T-cell (primary cell): ENCODE measurements at places on chromosomes 6 and 20. TPM values are rescaled to one million over a fixed set of nuclear protein-coding genes. Genes with fewer than 3 reads are reported as not detected.

DNA sequence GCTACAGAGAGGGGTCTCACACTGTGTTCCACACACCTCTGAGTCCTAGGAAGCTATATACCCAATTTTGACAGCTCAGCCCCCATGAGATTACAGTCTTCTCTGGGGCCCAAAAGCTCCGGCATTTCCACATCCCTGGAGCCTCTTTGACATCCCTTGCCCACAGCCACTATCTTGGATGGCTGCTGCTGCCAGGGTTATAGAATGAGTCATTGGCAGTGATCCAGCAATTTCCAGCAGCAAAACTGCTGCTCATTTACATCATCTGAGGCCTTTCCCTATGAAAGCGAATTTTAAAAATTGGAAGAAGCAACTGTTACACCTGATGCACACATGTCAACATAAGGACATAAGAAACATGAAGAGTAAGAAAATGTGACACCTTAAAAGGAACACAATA, 590.7 kb downstream of the MEI4 start:
- no peak overlapping the region for H3K4me3 ChIP-seq
- no peaks in the 10 kb centered on the region for H3K27me3 ChIP-seq
- no peaks in the 10 kb centered on the region for H3K36me3 ChIP-seq

GRCh38 chr6:128806261-128806660, 76.7 kb upstream of the LAMA2 start:
- no peaks in the 10 kb centered on the region for H3K36me3 ChIP-seq
- no peak for DNase-seq
- H3K27me3 ChIP-seq, result no peaks in the 10 kb centered on the region
- H3K27ac ChIP-seq, result no peak overlapping the region
- H3K4me1 ChIP-seq, result no peaks in the 10 kb centered on the region

DNA sequence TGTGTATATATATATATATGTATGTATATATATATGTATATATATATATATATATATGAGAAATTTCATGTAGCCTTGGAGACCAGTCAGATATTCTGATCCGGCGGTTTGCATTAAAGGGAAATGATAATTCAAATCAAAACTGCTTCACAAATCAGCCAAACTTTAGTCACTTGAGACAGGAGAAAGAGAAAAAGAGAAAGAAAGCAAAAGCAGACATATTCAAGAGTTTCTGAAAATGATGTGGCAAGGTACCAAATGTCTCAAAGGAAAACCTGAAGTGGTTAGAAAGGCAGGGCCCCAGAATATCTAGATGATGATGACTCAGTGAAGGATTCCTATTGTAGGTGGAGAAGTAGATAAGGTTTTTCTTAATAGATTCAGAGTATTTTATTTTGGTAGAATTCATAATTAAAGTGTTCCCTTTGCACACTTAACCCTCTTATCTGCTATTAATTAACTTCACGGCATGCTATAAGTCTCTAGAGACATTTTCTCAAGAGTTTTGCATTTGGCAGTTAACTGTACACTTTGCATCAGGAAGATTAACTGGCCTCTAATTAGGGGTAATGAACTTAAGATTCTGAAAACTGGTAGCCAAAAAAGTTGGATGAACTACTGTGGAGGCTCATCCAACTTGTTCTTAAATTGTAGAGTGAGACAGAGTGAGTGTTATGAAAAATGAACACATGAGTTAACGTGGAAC, 50.1 kb upstream of the ASF1A start:
- no peak for DNase-seq
- H3K27ac ChIP-seq, result no peak overlapping the region
- H3K27me3 ChIP-seq, result no peaks in the 10 kb centered on the region

GRCh38 chr6:169023161-169023874, 230.3 kb downstream of the THBS2 start:
- DNase-seq, result no peak
- no peak overlapping the region for H3K4me3 ChIP-seq
- H3K27ac ChIP-seq, result no peak overlapping the region
- no peaks in the 10 kb centered on the region for H3K36me3 ChIP-seq

GRCh38 chr6:107801173-107801886, 22.8 kb downstream of the SCML4 start:
- DNase-seq, result no peak
- H3K4me1 ChIP-seq, result peaks cover 19% of the 10 kb centered on the region
- H3K27me3 ChIP-seq, result no peaks in the 10 kb centered on the region
- no peak overlapping the region for H3K4me3 ChIP-seq
- no peaks in the 10 kb centered on the region for H3K36me3 ChIP-seq
- H3K27ac ChIP-seq, result no peak overlapping the region

- H3K36me3 ChIP-seq, result no peaks in the 10 kb centered on the region
- H3K27me3 ChIP-seq, result no peaks in the 10 kb centered on the region
- H3K27ac ChIP-seq, result no peak overlapping the region
- DNase-seq, result no peak
- no peak overlapping the region for H3K4me3 ChIP-seq
Observed at GRCh38 chr6:85118652-85119235, 331.1 kb upstream of the NT5E start.

GRCh38 chr20:63574829-63575743, 1.0 kb upstream of the HELZ2 start:
- H3K27ac ChIP-seq, result no peak overlapping the region
- H3K36me3 ChIP-seq, result peaks cover 2% of the 10 kb centered on the region
- H3K27me3 ChIP-seq, result peaks cover 49% of the 10 kb centered on the region
- H3K4me3 ChIP-seq, result no peak overlapping the region
- no peak for DNase-seq
- peaks cover 36% of the 10 kb centered on the region for H3K4me1 ChIP-seq

GRCh38 chr6:168102315-168102985, 23.4 kb upstream of the FRMD1 start:
- H3K27me3 ChIP-seq, result peaks cover 45% of the 10 kb centered on the region
- no peak overlapping the region for H3K4me3 ChIP-seq
- H3K4me1 ChIP-seq, result no peaks in the 10 kb centered on the region
- H3K36me3 ChIP-seq, result no peaks in the 10 kb centered on the region
- no peak for DNase-seq

GRCh38 chr6:83962582-83962981, 71.0 kb upstream of the MRAP2 start:
- peaks cover 3% of the 10 kb centered on the region for H3K36me3 ChIP-seq
- no peaks in the 10 kb centered on the region for H3K4me1 ChIP-seq
- DNase-seq, result no peak
- no peaks in the 10 kb centered on the region for H3K27me3 ChIP-seq
- no peak overlapping the region for H3K4me3 ChIP-seq
- no peak overlapping the region for H3K27ac ChIP-seq

DNA sequence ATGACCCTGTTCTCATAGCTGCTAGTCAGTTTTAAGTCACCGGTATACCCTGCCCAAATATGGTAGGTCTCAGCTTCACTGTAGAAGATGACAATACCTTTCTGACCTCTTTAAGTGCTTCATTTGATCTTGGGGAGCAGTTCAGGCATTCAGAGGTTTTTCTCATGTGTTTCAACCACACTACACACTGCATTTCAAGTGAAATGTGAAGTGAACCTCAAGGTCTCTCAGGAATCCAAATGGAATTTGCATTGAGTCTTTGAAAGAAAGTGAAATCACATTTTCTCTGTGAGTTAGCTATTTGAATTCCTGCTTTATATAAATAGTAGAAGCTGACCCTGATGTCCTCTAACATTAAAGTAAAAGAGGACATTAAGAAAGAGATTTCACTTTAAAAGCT, 461.6 kb downstream of the ADGRB3 start:
- H3K4me1 ChIP-seq, result no peaks in the 10 kb centered on the region
- no peak overlapping the region for H3K27ac ChIP-seq
- DNase-seq, result no peak
- no peak overlapping the region for H3K4me3 ChIP-seq
- no peaks in the 10 kb centered on the region for H3K36me3 ChIP-seq

- no peak overlapping the region for H3K4me3 ChIP-seq
- no peaks in the 10 kb centered on the region for H3K27me3 ChIP-seq
- no peak overlapping the region for H3K27ac ChIP-seq
- no peak for DNase-seq
Observed at GRCh38 chr6:14693301-14694192, 552.3 kb upstream of the JARID2 start.

- no peak overlapping the region for H3K27ac ChIP-seq
- H3K36me3 ChIP-seq, result no peaks in the 10 kb centered on the region
- no peak overlapping the region for H3K4me3 ChIP-seq
- no peak for DNase-seq
Observed at GRCh38 chr6:11824986-11825385, 46.4 kb upstream of the ADTRP start.

DNA sequence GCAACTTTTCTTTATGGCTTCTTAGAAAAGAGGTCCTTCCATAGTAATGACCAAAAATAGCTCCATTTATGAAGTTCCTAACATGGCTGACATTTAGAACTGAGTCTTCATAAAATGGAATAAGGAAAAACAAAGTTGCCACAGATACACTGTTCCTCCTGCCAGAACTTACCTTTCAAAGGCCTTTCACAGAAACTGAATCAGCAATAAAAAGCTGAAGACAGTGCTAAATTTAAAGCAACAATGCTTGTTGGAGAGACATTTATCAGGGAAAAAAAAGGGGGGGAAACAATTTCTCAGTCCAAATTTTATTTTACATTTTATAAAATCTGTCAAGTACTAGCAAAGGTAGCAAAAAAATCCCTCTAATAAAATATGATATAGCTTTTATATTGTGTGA, 17.3 kb downstream of the DEK start:
- no peak overlapping the region for H3K4me3 ChIP-seq
- no peak overlapping the region for H3K27ac ChIP-seq
- H3K4me1 ChIP-seq, result peaks cover 5% of the 10 kb centered on the region
- H3K27me3 ChIP-seq, result no peaks in the 10 kb centered on the region
- peaks cover 25% of the 10 kb centered on the region for H3K36me3 ChIP-seq

GRCh38 chr6:155185544-155185943, 78.3 kb upstream of the CLDN20 start:
- H3K27ac ChIP-seq, result no peak overlapping the region
- H3K4me3 ChIP-seq, result no peak overlapping the region
- no peak for DNase-seq

- H3K4me3 ChIP-seq, result no peak overlapping the region
- peaks cover 92% of the 10 kb centered on the region for H3K4me1 ChIP-seq
- H3K27me3 ChIP-seq, result no peaks in the 10 kb centered on the region
- peaks cover 47% of the 10 kb centered on the region for H3K36me3 ChIP-seq
Observed at GRCh38 chr20:24953209-24953575, 4.1 kb downstream of the CST7 start.

DNA sequence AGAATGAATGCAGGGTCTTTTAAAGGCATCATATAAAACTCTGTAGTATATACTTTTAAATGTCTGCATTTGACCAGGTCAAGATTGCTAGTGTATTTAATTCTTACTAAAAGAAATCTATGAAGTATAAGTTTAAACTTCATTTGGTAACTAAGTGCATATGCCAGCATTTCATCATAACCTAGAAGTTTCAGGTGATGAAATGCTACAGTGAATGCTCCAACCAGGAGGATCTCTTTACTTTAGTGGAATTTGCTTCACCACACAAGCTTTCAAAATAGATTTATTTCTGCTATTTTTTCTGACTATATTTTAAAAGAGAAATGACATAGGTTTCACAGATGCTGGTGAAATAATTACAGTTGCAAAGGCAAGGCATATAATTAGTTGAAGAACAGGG, 141.9 kb downstream of the HIVEP2 start:
- H3K27ac ChIP-seq, result no peak overlapping the region
- no peak for DNase-seq

DNA sequence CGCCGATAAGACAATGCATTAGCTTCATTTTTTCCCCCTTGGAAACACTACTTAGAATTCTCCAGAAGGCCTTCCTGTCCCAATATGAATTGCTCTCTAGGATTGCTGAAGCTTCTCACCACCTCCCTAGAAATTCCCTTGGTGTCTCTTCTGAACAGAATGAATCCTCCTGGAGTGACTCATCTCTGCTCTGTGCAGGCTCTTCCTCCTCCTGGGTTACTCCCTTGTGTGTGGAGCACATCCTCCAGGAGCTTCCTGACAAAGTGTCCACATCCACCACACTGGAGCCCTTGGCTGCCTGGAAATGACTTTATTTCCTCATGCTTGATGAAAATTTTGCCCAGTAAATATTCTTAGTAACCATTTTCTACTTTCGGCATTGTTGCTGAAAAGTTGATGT, 54.4 kb downstream of the DTNBP1 start:
- H3K27ac ChIP-seq, result no peak overlapping the region
- H3K36me3 ChIP-seq, result peaks cover 24% of the 10 kb centered on the region
- no peaks in the 10 kb centered on the region for H3K4me1 ChIP-seq

GRCh38 chr20:37958856-37959520, 56.1 kb downstream of the VSTM2L start:
- no peaks in the 10 kb centered on the region for H3K4me1 ChIP-seq
- no peaks in the 10 kb centered on the region for H3K36me3 ChIP-seq
- H3K27me3 ChIP-seq, result no peaks in the 10 kb centered on the region
- H3K27ac ChIP-seq, result no peak overlapping the region
- H3K4me3 ChIP-seq, result no peak overlapping the region
- no peak for DNase-seq

- no peaks in the 10 kb centered on the region for H3K4me1 ChIP-seq
- no peaks in the 10 kb centered on the region for H3K27me3 ChIP-seq
- DNase-seq, result no peak
Observed at GRCh38 chr20:24747881-24748595, 201.0 kb upstream of the CST7 start.

DNA sequence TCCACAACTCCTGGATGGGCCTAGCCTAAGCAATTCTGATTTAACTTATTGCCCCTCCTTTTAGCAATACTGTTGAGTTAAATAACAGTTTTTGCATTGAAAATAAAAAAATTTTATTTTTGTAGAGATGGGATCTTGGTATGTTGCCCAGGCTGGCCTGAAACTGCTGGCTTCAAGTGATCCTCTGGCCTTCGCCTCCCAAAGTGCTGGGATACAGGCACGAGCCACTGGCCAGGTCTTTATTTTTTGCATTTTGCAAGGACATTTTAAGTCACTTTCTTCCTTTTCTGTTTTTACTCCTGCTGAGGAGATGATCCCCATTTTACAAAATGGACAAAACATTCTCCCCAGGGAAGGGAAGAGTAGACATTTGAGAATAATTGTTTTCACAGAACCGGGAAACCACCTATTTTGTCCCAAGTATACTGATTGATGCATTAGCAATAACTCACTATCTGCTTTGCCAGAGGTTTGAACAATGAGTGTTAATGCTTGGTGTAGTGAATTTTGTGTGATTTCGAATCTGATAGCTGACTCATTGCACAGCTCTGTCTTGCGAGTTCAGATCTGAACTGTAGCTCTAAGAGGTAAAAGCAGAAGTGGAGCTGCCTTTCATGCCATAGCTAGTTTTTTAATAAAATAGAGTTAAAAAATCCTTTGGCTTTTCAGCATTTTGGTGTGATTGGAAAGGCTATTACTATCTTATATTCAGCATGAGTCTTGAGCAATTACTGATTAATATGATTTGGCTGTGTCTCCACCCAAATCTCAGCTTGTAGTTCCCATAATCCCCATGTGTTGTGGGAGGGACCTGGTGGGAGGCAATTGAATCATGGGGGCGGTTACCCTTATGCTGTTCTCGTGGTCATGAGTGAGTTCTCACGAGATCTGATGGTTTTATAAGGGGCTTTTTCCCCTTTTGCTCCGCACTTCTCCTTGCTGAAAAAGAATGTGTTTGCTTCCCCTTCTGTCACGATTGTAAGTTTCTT, 20.9 kb downstream of the IGF2R start:
- peaks cover 13% of the 10 kb centered on the region for H3K36me3 ChIP-seq
- H3K27me3 ChIP-seq, result no peaks in the 10 kb centered on the region
- no peak for DNase-seq

BPHL gene
- 7.1 TPM for total RNA-seq

SMLR1 gene
- not detected for total RNA-seq

FAM83C gene
- total RNA-seq, result not detected

SERPINB6 gene
- 49.0 TPM for total RNA-seq

C6orf58 gene
- total RNA-seq, result not detected

KCNG1 gene
- total RNA-seq, result 0.82 TPM

TINAG gene
- total RNA-seq, result not detected

HLA-DRA gene
- 42.6 TPM for total RNA-seq

POU3F2 gene
- total RNA-seq, result not detected

TJAP1 gene
- 51.5 TPM for total RNA-seq

ZBTB46 gene
- 0.30 TPM for total RNA-seq

SLX4IP gene
- total RNA-seq, result 5.9 TPM

GRM1 gene
- total RNA-seq, result not detected
